ENCODE measurements at places on chromosomes 7 and 10.
A peak's percentile ranks its signal among the peaks of the same experiment; 100 is the strongest.

DNA sequence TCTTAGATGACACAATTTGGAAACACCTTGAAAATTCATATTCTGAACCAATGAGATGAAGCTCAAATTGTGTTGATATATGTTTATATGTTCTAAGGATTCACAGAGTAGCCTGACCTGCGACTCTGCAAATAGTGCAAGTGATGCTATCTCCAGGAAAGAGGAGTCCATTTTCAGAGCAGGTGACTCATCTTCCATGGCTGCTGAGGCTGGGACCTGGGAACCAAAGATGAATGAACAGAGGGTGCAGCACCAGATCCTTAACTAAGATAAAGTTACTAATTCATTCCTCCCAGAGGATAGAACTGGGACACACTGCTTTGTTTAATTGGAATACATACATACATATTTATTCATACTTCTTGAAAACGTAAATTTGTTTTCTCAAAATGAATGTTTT lies 240.6 kb upstream of the SEMA3C start:
- DNase-seq, result peak; percentile 7

- no peak for DNase-seq
Observed at GRCh38 chr7:66505009-66505408, 123.7 kb upstream of the KCTD7 start.

GRCh38 chr7:2152646-2153045 lies 80.1 kb downstream of the MAD1L1 start:
- no peak for DNase-seq

GRCh38 chr7:22173685-22174573 lies 183.0 kb downstream of the RAPGEF5 start:
- peak; percentile 88 for DNase-seq

GRCh38 chr7:68015122-68015977 lies 1018.7 kb downstream of the TYW1 start:
- no peak for DNase-seq

DNA sequence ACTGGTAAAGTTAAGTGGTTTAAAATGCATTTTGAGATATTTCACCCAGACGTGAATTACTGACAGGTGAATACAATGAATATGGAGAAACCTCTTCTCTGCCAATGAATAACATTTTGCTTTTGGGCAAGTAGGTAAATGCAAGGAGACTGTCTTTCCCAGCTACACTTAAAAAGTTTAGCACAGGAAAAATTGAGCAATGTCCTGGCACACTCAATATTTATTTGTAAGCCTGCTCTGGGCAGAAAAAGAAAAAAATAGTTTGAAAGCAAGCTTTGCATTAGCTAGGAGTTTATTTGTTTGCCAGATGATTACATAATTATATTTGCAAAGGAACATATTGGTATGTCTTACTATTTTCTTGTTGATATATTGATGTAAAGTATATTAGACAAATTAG lies 624.2 kb downstream of the ACTR3B start:
- DNase-seq, result no peak

DNA sequence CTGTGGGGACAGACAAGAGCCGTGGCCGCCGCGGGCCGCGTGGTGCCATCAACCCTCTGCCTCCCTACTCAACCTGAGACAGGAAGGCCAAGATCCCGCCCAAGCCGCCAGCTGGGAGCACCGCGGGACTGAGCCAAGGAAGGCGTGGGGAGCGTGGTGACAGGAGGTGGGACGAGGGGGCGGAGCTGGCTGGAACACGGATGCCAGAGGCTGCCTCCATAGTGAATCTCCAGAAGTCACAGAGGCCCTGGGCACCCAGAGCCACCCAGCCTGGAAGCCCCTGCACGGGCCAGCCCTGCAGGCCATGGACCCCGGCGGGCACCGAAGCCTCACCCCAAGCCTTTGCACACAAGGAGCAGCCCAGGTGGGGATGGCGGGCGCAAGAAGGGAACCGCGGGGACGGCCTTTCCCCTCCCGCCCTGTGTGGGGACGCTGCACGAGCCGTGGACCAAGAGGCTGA lies 18.1 kb upstream of the DPYSL4 start:
- DNase-seq, result no peak

GRCh38 chr7:6420680-6421079 lies 27.1 kb downstream of the DAGLB start:
- no peak for DNase-seq

DNA sequence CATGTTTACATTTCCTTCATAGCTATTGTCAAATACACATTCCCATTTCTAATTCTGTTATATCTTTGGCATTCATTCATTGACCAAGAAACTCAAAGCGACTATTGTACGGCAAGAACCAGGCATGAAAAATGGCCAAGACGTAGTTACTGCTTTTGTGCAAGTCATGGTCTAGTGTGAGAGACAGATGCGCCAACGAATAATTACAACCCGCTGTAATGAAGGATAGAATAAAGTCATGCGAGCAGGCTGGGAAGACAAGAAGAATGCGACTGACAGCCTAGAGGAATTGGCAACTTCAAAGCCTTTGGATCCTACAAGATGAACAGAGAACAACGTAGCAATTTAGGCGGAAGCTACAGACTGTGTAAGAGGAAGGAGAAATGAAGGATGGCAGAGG lies 221.2 kb downstream of the CALN1 start:
- no peak for DNase-seq

DNA sequence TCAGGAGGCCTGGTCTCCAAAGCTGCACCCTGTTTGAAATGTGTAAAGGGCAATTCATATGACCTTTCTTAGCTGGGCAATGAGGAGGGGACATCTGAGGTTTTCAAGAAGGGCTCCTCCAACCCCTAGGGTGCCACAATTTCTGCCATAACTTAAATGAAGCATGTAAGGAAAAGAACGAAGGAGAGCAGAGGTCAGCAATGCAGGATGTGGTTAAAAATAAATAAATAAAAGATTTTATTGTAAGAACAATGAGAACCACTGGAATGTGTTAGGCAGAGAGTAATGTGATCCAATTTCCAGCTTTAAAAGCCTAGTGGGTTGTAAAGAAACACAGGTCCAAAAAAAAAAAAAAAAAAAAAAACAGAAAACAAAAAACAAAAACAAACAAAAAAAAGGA lies 673.1 kb downstream of the TNS3 start:
- no peak for DNase-seq

DNA sequence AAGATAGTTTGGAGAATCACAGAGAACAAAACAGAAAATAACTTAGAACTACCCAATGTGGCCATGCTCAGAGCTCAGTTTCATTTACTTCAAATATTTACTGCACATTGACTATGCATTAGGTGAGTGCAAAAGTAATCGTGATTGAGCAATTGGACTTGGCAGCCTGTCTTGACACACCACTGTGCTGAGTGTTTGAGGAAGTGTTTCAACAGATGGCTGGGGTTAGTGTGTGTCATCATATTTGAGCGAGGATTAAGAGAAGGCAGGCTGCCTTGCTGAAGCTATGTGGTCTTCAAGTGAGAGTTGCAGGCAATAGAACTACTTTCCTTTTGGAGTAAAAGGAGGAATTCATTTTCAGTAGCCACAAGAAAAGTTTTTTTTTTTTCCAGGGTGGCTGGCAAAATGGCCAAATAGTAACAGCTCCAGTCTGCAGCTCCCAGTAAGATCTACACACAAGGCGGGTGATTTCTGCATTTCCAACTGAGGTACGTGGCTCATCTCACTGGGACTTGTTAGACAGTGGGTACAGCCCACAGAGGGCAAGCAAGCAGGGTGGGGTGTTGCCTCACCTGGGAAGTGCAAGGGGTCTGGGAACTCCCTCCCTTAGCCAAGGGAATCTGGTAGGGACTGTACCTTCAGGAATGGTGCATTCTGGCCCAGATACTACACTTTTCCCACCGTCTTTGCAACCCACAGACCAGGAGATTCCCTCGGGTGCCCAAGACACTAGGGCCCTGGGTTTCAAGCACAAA lies 37.6 kb downstream of the AKR1C4 start:
- peak; percentile 89 for DNase-seq

GRCh38 chr7:42745357-42746059 lies 166.4 kb downstream of the C7orf25 start:
- DNase-seq, result peak; percentile 58

- DNase-seq, result no peak
Observed at GRCh38 chr10:48786606-48787282, 102.1 kb downstream of the WDFY4 start.

GRCh38 chr10:96334616-96335526 lies 23.9 kb downstream of the OPALIN start:
- DNase-seq, result peak; percentile 35

DNA sequence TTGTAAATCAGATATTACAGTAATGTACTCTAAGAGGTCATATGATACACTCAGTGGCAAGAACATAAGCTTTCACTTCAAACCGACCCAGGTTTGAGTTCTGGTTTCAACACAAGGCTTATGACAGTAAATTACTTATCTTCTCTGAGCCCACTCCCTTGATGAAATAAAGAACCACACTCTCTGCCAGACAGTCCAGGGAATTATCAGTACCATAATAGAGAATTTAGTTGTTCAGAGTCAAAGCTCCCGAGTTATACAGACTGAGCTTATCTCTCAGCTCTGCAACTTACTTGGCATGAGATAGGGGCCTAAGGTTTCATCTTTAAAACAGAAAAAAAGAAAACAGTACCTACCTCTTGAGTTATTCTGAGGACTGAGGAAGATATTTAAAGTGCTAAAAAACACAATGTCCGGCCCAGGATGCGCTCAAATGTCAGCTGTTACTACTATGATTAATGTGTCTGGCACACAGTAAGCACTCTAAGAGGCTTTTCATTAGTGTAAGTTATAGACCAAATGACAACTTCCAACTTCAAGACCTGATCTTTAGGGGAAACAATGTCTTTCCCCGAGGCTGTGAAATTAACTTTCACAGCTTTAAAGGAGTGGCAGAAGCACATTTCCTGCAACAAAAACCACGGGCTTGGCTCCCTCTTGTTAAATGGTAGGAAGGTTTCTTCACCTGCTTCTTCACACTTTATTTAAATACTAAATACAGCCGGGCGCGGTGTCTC lies 38.1 kb downstream of the UBE2H start:
- DNase-seq, result peak; percentile 38

- DNase-seq, result no peak
Observed at GRCh38 chr10:26527018-26527417, 88.9 kb downstream of the APBB1IP start.

DNA sequence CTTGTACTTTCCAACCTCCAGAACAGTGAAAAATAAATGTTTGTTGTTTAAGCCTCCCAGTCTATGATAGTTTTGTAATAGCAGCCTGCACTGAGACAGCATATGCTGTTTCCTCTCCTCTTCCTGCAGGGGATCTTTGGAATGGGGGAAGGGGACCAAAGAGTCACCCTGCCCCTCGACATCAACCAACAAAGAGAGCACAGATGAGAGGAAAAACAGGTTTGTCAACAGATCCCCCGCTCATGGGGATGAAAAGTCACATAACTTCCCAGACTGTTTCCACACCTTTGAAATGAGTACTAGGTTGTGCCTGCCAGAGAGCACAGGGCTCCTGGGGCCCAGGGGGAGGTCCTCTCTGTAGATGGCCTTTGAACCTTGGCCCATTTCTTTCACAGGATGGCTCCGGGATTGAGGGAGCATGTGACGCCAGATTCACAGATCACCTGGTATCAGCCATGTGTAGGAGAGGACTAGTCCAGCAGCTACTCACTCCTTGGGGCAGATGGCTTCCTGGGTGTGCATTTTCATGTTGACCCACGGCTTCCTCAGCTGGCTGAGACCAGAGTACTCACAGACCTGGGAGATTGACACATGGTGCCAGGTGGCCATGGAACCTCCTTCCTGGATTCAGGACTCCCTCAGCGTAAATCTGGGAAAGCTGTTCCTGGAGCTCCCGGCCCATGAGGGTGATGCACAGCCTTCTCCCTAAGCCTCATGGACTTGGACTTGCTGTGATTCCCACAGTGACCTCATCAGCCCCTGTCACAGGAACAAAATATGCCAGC lies 125.6 kb downstream of the CXCL12 start:
- DNase-seq, result no peak

GRCh38 chr7:23349484-23350157 lies 50.5 kb downstream of the MALSU1 start:
- DNase-seq, result no peak

DNA sequence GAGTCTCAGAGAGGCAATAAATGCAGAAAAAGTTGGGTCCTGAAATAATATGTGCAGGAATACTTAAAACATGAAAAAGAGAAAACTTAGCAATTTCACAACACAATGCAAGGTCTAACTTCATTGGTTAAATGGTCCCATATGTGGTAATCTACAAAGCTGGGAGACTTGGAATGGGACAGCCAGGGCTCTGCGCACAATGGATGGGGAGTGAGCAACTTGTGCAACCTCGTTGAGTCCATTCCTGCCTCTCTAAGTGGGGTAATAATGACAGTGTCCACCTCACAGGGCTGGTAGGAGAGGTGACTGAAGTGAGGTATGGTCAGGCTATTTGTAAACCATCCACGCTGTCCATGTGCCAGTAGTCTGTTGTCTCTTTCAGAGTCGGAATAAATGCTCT lies 11.8 kb upstream of the EMX2 start:
- no peak for DNase-seq

DNA sequence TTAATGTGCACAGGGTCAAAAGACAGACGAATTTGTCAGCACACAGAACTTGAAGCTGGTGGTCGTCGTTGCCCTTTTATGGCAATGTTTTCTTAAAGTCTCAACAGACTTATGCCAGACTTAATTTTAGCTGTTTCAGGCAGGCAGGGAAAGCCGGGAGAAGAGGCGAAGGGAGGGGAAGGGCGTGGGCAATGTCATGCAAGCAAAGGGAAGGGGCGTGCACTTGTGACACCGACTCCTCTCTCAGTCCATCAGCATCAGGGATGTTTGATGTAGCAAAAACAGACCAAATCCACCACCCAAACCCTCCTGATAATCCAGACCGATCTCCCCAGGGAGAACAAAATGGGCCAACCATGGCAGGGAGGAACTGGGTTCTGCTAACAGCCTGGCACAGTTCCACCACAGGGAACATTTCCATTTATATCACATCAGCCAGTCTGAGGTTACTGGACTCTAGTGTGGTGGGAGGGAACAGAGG lies 118.1 kb upstream of the RHEB start:
- no peak for DNase-seq

DNA sequence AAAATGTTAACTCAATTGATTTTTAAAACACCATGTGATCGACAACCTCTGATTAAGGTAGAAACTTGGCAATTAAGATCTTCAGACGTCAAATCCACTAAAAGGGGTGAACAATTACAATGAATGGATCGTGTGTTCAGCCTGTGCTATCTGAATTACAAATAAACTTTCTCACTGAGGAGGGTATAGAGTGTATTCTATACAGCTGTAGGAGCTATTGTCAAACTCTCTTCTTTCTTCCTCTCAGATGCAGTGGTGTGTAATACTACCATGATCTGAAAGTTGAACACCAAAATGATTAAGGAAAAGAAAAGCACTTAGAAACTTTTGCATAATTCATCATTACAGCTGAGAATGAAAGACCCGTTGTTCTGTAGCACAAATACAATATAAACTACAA lies 32.2 kb upstream of the MACC1 start:
- no peak for DNase-seq

- DNase-seq, result no peak
Observed at GRCh38 chr10:45817130-45817859, 30.0 kb downstream of the AGAP4 start.

- no peak for DNase-seq
Observed at GRCh38 chr7:138325434-138325833, 134.6 kb upstream of the TRIM24 start.

DNA sequence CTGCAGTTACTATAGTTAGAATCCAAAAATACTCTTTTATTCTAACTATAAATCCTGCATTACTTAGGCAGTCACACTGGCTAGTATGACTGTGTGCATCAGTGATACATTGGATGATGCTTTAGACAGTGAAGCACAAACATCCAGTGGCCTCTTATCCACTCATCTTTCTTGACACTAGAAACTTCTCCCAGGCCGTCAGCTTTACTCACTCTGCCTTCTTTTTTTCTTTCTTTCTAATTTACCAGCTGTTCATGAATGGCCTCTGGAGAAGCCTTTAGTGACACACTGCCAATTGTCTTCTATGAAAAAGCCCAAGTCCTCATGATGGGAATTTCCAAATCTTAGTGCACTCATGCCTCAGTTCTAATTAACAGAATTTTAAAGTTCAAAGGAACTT lies 26.2 kb upstream of the C10orf90 start:
- DNase-seq, result no peak
